ENCODE measurements at places on chromosomes 1 and 21.

GRCh38 chr1:84174051-84174556 is 30.0 kb downstream of the PRKACB start:
- no peak for DNase-seq

DNA sequence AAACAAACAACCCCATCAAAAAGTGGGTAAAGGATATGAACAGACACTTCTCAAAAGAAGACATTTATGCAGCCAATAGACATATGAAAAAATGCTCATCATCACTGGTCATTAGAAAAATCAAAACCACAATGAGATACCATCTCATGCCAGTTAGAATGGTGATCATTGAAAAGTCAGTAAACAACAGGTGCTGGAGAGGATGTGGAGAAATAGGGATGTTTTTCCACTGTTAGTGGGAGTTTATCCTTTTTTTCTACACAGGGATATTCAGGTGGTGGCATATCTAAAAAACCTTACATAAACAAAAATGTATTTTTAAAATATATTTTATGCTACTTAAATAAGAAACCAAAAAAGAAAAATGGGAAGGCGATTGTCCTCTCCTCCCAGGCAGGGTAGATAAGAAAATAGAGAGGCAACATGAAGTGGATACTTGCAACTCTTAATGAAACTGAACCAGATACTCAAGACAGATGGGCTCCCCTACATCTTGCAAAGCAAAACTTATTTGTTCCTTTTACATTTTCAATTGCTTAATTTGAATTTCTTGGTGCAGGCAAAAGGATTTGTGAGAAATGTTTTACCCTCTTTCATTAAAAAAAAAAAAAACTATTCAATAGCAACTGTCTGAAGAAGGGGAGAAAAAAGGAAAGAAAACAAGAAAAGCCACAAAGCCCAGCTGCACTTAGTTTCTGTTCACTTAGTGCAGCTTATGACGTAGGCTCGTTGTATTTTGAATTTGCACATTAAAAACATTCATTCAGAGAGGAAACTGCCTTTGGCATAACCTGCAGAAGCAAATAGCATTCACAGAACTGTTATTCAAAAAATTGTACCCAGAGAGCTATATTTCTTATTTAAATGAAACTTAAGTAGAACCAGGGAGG is 36.9 kb upstream of the RGS1 start:
- DNase-seq, result no peak

DNA sequence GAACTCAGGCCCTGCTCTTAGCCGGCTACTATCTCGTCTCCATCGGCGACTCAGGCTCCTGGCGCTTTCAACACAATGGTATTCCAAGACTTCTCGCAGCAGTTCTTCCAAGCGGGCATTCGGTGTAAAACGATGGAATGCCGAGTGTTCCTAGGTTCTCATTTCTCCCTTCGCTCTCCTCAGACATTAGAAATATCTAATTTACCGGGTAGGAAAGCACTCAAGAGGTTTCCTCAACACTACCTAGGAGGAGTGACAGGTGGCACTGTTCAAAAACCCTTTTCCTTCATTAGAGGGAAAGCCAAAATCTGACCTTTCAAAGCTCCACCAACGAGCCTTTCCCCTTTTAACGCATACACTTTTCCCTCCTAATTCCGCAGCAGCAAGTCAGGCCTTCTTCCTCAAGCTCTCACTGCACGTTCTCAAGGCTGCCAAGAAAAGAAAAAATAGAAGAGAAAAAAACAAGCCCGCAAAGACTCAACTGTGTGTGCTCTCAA is 601 bp downstream of the UBE2G2 start:
- peak; percentile 26 for DNase-seq

DNA sequence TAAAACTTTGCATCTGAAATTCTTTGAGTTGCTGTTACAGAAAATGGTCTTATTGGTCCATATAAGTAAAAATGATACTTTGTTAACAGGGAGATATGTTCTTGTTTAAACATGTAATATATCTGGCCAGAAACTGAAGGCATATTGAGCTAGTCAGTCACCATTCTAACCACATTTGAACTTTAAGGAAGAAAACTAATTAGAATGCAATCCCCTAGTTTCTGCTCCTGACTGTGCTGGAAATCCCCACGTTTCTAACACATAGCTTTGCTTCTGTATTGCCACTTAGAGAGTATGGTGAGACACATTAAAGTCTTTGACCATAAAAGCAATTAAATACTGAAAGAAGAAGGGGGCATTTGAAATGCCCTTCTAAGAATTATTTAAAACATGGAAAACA is 32.1 kb upstream of the HIVEP3 start:
- no peak for DNase-seq

GRCh38 chr1:241654019-241654418 is 1.9 kb downstream of the WDR64 start:
- DNase-seq, result no peak

DNA sequence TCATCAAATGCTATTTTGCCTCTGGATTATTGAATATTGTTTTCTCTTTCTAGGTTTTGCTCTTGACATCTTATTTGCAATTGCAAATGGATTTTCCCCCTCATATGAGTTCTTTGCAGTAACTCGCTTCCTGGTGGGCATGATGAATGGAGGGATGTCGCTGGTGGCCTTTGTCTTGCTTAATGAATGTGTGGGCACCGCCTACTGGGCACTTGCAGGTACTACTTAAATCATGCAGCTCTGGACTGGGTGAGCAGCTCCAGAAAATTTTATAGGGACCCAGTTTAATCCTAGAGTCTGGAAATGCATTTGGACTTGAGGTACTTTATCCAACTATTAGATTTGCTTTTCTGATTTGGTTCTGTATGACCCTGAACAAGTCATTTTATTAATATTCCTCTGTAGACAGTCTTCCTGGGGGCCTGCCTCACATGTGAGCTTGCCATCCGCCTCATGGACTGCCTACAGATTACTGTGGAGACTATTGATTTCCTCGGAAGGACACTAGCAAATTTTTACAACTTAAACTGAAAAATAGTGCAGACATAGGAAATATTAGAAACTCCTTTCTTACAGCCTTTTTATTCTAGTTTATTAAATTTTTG is 44.5 kb downstream of the SLC22A15 start:
- peak; percentile 1 for DNase-seq

DNA sequence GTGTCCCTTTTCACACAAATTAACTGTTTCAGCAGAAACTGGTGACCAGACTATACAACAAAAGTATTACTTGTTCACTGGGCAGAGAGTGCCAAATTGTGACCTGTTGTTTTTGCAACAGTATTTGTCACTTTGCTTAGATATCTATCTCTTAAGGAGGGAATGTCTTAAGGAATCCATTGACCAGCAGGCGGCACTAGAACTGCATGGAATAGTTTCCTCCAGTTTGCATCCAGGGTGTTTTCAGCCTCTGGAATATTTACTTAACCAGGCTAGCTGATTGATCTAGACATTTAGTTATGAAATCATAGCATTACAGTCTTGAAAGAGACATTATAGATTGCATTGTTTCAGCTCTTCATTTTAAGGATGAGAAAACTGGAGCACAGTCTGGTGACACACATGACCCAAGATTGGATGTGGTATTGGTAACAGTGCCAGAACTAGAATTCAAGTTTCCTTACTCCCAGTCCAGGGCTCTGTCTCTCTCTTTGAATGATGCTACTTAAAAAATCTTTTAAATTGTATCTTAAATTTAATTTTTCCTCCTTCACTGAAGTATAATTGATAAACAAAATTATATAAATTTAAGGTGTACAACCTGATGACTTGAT is 16.9 kb downstream of the RPTN start:
- peak; percentile 13 for DNase-seq

DNA sequence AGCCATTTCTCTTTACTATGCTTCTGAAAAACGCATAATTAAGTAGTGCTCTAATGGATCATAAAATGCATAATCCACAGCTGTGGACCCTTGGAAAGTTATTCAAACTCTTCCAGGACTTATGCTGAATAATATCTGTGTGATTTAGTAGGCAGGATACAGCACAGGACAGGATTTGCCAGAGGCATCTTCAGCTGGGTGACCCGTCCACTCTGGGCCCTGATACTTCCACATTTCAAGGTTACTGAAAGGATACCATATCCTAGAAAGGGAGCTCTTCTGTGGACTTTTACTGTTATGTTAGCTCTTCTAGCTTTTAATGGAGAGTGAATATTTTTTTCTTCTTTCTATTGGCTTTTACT is 49.6 kb downstream of the MAP10 start:
- DNase-seq, result no peak

DNA sequence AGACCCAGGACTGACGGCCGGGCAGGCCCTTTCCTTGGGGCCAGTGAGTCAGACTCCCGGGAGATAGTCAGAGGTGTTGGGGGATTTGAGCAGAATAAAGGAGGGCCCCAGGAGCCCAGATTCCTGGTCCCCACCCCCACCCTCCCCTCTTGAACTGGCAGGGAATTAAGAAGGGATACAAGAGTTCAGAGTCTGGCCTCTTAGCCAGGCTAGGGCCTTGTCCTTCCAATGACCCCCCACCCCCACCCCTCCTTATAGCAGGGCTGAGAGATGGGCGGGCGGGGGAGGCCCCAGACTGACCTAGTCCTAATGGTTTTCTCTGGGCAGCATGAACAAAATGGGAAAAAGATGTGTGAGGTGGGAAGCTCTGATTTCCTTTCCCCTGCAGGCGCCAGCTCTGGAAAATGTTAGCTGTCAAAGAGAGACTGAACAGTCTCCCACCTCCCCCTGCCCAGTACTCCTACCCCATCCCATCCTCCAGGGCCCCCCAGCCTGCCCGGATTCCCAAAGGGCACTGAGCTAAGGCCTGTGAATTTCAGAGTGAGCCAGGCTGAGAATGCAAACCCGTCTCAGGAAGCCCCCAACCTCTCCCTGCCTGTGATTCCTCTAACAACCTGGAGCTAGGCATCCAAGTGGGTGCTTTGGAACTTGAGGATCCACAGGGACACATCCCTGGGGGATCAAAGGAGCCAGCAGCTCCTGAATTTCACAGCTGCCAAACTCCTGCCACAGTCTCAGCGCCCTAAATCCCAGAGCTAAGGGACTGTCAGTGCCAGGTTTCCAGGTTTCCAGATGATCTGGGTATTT is 5.8 kb upstream of the CRABP2 start:
- no peak for DNase-seq

- no peak for DNase-seq
These were observed 528.5 kb downstream of the ADGRL2 start for GRCh38 chr1:82329226-82329625.

DNA sequence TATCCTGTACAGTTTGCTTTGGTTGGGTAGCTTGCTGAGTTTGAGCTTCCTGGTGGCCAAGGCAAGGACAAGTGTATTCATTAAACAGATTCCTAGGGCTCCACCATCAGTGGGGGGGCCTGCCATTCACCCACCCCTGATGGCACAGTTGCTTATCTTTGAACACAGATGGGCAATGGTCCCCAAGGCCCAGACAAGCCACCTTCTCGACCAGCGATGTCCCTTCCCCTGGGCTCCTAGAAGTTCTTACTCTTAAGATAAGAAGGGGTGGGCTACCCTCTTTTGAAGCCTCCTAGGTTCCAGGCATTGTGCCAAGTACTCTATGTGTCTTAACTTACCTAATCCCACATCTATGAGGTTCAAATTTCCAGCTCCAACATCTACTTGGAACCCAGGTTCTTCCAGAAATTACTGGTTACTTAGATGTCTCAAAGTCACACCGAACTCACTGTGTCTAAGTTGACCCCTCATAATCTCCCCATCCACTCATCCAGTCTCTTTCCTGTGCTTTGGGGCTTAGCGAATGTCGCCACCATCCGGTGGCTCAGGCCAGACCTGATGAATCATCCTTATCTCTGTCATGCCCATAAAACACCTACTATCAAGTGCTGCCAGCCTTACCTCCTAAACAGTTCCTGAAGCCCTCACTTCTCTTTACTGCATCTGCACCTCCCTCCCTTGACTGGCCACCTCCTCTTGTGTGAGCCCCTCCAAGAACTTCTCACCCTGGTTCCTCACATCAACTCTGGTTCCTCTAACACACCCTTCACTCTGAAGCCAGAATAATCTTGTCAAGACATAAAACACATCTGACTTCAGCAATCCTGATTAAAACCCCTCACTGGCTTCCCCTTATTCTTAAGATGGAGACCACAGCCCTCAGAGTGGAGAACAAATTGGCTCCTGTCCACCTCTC is 50.1 kb downstream of the KLHDC7A start:
- no peak for DNase-seq

All from DMS 273 treated with DMSO at 0.1 percent for 48 hours (cell line).